Trophoblast cell (in vitro differentiated cells and primary cell): ENCODE measurements at places on chromosomes 4 and X.

- H3K4me1 ChIP-seq = peaks cover 17% of the 10 kb centered on the region
- no peak overlapping the region for H3K4me3 ChIP-seq
- DNase-seq = no peak
- H3K27me3 ChIP-seq = no peaks in the 10 kb centered on the region
Measured at GRCh38 chrX:72051589-72051988, 80.1 kb downstream of the RTL5 start.

GRCh38 chr4:149280806-149281205 is 534.8 kb downstream of the IQCM start:
- no peak for DNase-seq
- H3K4me1 ChIP-seq = no peaks in the 10 kb centered on the region
- no peak overlapping the region for H3K27ac ChIP-seq
- H3K27me3 ChIP-seq = no peaks in the 10 kb centered on the region

DNA sequence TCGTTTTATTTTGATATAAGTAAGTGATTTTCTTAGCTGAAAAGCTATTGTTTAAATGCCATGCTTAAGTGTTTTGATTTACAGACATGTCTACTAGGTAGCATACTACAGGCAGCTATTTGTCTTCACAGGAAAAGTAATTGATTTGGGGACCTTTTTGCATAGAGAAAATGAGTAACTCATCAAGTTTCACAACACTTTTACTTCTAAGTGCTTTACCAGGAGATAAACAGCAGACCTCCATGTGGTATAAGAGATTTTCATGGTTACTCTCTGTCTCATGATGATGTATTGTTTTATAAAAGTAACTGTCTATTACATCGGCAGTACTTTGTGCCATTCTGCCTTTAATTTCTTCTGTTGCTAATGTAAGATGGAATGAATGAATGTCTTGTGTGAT is 28.7 kb downstream of the RBPJ start:
- no peaks in the 10 kb centered on the region for H3K4me1 ChIP-seq
- H3K27ac ChIP-seq = no peak overlapping the region
- no peak overlapping the region for H3K4me3 ChIP-seq
- H3K27me3 ChIP-seq = no peaks in the 10 kb centered on the region
- DNase-seq = no peak

- no peak overlapping the region for H3K4me3 ChIP-seq
- H3K4me1 ChIP-seq = no peaks in the 10 kb centered on the region
- no peaks in the 10 kb centered on the region for H3K27me3 ChIP-seq
- no peaks in the 10 kb centered on the region for H3K36me3 ChIP-seq
- H3K27ac ChIP-seq = no peak overlapping the region
- DNase-seq = peak; percentile 45
Measured at GRCh38 chr4:122503214-122503613, 46.7 kb upstream of the IL2 start.

DNA sequence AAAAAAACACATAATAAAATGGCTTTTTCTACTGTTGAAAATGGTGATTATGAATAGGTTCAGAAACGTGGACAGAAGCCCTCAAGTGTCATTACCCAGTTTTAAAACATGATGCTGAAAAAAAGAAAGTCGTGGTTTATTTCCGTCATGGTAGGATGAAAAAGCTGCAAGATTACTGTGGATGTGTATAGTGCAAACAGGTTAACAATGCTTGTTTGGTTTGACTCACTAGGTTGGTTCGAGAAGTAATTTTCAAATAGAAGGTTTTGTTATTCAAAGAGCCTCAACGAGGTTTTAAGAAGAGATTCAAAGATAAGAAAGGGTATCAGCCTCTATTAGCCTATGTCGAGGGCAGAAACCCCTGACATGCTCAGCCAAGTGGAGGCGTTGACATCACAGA is 2.5 kb upstream of the RXFP1 start:
- H3K36me3 ChIP-seq = no peaks in the 10 kb centered on the region
- H3K4me1 ChIP-seq = no peaks in the 10 kb centered on the region
- no peak overlapping the region for H3K27ac ChIP-seq
- no peak for DNase-seq
- H3K4me3 ChIP-seq = no peak overlapping the region

DNA sequence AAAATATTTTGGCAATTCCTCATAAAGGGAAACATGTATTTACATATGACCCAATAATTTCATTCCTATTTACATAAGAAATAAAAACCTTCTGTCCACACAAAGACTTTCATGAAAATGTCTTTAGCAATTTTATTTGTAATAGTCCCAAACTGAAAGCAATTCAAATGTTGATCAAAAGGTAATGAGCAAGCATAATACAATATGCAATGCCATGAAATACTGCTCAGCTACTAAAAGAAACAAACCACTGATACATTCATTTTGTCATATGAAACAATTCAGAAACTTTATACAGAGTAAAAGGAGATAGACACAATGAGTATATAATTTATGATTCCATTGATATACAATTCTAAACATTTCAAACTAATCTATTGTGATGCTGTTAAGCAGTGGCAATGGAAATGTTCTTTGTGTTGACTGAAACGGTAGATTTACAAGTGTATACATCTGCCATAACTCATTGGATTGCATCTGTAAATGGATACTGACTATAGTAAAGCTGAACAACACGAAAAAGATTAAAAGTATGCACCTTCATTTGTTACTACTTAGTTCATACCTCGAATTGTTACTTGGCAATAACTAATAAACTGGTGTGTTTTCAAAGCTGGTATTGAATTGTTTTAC is 335.6 kb downstream of the GASK1B start:
- no peaks in the 10 kb centered on the region for H3K36me3 ChIP-seq
- no peak overlapping the region for H3K4me3 ChIP-seq
- no peak overlapping the region for H3K27ac ChIP-seq
- no peaks in the 10 kb centered on the region for H3K4me1 ChIP-seq
- no peaks in the 10 kb centered on the region for H3K27me3 ChIP-seq
- DNase-seq = no peak

- no peaks in the 10 kb centered on the region for H3K36me3 ChIP-seq
- peak; percentile 3 for DNase-seq
- H3K27ac ChIP-seq = peak overlapping the region; percentile 4
- no peaks in the 10 kb centered on the region for H3K27me3 ChIP-seq
- H3K4me3 ChIP-seq = no peak overlapping the region
Measured at GRCh38 chr4:30399476-30399875, 320.7 kb upstream of the PCDH7 start.

GRCh38 chr4:11073621-11074051 is 355.1 kb downstream of the HS3ST1 start:
- H3K4me1 ChIP-seq = no peaks in the 10 kb centered on the region
- no peaks in the 10 kb centered on the region for H3K36me3 ChIP-seq
- DNase-seq = no peak
- H3K27me3 ChIP-seq = no peaks in the 10 kb centered on the region
- H3K4me3 ChIP-seq = no peak overlapping the region
- no peak overlapping the region for H3K27ac ChIP-seq

GRCh38 chrX:14243823-14244222 is 214.1 kb upstream of the GEMIN8 start:
- H3K4me1 ChIP-seq = no peaks in the 10 kb centered on the region
- DNase-seq = no peak
- no peak overlapping the region for H3K4me3 ChIP-seq
- H3K27ac ChIP-seq = no peak overlapping the region

GRCh38 chr4:78566834-78567499 is 15.4 kb downstream of the ANXA3 start:
- no peaks in the 10 kb centered on the region for H3K27me3 ChIP-seq
- no peak overlapping the region for H3K4me3 ChIP-seq
- H3K27ac ChIP-seq = peak overlapping the region; percentile 41

DNA sequence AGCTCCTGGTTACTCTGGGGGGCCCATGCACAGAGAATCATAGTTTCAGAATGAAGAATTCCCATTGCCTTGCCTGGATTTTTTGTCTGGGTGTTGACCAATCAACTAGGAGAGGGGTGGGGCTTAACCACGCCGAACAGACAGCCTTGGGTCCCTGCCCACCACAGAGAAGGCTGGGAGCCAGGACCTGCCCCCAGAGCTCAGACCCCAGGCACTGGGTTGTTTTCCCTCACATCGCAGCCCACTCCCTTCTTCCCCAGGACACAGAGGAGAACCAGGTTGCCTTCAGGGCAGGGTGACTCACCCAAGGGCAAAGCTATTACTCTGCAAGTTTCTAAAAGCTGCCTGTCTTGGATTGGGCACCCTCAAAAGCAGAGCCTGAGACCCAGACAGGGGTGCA is 23.3 kb upstream of the CRMP1 start:
- H3K27ac ChIP-seq = no peak overlapping the region
- no peak overlapping the region for H3K4me3 ChIP-seq
- peaks cover 6% of the 10 kb centered on the region for H3K4me1 ChIP-seq
- H3K27me3 ChIP-seq = peaks cover 2% of the 10 kb centered on the region
- no peaks in the 10 kb centered on the region for H3K36me3 ChIP-seq

DNA sequence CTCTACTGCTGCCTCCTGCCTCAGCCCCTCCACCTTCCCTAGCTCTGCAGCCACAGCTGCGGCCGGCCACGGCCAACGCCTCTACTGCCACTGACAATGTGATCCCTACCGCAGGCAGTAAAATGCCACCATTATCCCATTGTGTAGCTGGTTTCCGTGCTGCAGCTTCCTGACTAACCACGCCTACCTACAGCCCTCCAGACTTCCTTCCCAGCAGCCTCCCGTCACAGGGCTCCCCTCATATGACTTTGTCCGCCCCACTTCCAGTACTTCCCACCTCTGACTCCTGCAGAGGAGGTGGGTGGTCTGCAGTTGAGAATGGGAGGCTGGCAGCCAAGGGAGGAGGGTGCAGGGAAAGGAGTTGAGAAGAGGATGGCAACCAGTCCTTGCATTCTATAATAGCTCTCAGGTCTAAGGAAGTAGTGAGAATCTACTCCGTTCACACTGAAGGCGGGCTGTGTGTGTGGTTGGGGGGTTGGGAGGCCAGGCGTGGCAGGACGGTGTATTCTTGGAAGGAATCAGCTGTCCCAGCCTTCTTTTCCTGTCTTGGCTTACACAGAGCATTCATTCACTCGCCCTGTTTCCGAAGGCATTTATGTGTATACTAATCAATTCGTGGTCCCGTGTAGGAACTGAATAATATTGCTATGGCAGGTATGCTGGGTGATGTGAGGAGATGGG is 33.1 kb upstream of the USP51 start:
- H3K36me3 ChIP-seq = no peaks in the 10 kb centered on the region
- H3K27me3 ChIP-seq = no peaks in the 10 kb centered on the region
- no peaks in the 10 kb centered on the region for H3K4me1 ChIP-seq
- H3K27ac ChIP-seq = no peak overlapping the region

DNA sequence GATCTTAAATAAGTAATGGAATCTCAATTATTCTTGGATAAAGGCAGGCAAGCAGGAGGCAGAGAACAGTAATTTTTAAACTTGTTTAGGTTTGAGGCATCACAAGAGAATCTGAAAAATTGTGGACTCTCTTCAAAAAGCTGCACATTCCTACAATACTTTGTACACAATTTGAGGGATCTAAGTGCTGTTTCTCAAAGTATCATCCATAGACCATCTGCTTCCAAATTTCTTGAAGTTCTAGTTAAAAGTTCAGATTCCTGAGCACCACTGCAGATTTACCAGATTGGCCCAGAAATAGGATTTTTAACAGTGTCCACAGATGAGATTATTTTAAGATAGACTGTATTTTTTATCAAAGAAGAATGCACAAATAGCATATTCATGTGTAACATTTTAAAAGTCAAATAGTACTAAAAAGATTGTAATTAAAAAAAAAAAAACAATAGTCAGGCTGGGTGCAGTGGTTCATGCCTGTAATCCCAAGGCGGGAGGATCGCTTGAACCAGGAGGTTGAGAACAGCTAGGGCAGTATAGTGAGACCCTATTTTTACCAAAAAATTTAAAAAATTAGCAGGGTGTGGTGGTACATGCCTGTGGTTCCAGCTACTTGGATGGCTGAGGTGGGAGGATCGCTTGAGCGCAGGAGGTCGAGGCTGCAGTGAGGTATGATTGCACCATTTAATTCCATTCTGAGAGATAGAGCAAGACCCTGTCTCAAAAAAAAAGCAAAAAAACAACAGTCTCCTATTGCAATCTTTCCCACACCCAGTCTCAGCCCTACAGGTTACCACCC is 14.2 kb upstream of the FNIP2 start:
- H3K36me3 ChIP-seq = no peaks in the 10 kb centered on the region
- H3K27me3 ChIP-seq = no peaks in the 10 kb centered on the region
- H3K4me1 ChIP-seq = no peaks in the 10 kb centered on the region
- no peak overlapping the region for H3K27ac ChIP-seq

DNA sequence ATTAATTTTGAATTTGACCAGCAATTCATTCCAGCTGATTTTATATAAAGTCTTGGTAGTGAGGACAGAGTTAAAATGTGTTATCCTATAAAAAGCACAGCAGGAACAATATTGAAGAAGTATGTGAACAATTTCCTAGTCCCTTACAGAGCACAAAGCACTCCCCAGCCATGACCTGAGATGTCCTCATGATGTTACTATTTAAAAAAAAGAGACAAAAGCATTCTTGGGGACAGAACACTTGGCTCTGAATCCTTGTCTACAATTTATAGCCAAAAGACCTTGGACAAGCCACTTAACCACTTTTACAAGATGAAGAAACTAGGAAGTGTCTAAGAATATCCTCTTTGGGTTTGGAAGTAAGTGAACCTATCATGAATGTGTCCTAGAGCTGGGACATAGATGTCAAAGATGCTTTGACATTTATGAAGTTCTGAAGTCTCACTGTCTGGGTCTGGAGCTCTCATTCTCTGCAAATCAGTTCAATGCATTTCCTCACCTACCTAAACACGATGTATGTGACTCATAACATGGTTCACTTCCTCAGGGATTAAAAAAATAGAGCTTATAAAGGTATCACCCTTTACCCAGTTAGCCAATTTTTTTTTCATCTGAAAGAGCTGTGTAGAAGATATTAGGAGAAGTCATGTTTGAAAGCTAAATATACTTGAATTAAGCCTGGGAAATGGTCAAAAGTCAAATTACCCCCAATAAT is 61.4 kb downstream of the IGFBP7 start:
- peaks cover 4% of the 10 kb centered on the region for H3K4me1 ChIP-seq
- H3K27me3 ChIP-seq = no peaks in the 10 kb centered on the region
- peaks cover 20% of the 10 kb centered on the region for H3K36me3 ChIP-seq

- DNase-seq = no peak
- peaks cover 2% of the 10 kb centered on the region for H3K36me3 ChIP-seq
- no peaks in the 10 kb centered on the region for H3K4me1 ChIP-seq
Measured at GRCh38 chr4:173282256-173282562, 51.9 kb downstream of the HMGB2 start.

- no peak overlapping the region for H3K4me3 ChIP-seq
- no peaks in the 10 kb centered on the region for H3K36me3 ChIP-seq
- H3K27ac ChIP-seq = no peak overlapping the region
- no peaks in the 10 kb centered on the region for H3K4me1 ChIP-seq
- no peak for DNase-seq
Measured at GRCh38 chr4:140584439-140584838, 15.7 kb upstream of the UCP1 start.

DNA sequence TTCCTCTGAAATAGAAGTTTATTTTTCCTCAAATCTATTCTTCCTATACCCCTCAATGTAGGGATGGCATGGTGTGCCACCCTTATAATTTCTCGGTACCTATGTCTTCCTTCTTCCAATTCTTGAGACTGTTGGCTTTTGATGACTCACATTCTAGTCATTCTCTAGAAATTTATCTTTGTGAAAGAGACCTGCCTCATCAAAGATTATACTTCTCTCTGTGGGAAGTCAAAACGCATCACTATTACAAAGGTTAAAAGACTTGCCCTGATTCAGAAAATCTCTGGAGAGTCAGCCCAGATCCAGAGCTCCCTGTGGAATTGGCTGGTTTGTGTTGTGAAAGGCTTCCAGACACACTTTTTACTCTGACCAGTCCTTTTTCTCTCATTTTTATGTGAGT is 65.9 kb upstream of the FSTL5 start:
- no peak for DNase-seq
- no peak overlapping the region for H3K27ac ChIP-seq
- H3K36me3 ChIP-seq = no peaks in the 10 kb centered on the region
- H3K27me3 ChIP-seq = no peaks in the 10 kb centered on the region
- no peaks in the 10 kb centered on the region for H3K4me1 ChIP-seq

GRCh38 chrX:12804655-12805054 is 13.4 kb downstream of the PRPS2 start:
- DNase-seq = no peak
- H3K4me1 ChIP-seq = no peaks in the 10 kb centered on the region
- H3K27ac ChIP-seq = no peak overlapping the region
- H3K36me3 ChIP-seq = peaks cover 2% of the 10 kb centered on the region
